Ureter (tissue), 1 donor: ENCODE measurements at places on chromosomes 1 and 21. TPM values are rescaled to one million over a fixed set of nuclear protein-coding genes. Genes with fewer than 3 reads are reported as not detected.

DNA sequence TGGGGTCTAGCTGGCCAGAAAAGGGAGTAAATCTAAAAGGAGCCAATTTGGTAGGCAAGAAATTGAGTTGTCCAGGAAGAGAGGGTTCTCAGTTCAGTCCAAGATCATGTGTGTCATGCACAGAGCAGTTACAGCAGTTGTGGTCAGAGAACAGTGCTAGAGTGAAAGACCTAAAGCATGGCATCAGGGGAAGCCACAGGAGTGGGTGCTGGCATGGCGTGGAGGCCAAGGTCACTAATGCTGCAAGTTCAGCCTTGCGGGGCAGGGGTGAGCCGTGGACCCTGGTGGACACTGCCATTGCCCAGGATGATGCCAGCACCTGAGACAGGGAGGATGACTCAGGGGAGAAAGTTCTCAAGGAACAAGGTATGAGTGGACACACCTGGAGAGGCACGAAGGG lies 16.6 kb upstream of the TMEM125 start:
- peak; percentile 20 for DNase-seq

- DNase-seq, result peak; percentile 48
Observed at GRCh38 chr21:26967062-26967913, at the start of gene ADAMTS5. ADAMTS5 (minus strand) TSS chr21:26967088; CDS start chr21:26966391, 697 bp downstream.

- DNase-seq, result no peak
Observed at GRCh38 chr1:176434234-176434633, 28.7 kb upstream of the PAPPA2 start.

- DNase-seq, result no peak
Observed at GRCh38 chr21:44603109-44603875, 2.9 kb downstream of the KRTAP10-7 start.

The GREM2 gene
- total RNA-seq, result 1.6 TPM

The KLF17 gene
- total RNA-seq, result not detected

The C8B gene
- total RNA-seq, result not detected
